ENCODE measurements at places on chromosomes 13 and 19. TPM values are rescaled to one million over a fixed set of nuclear protein-coding genes. Genes with fewer than 3 reads are reported as not detected.

NRTN gene
- total RNA-seq: 2.9 TPM

CALR3 gene
- not detected for total RNA-seq

S1PR4 gene
- total RNA-seq: 1.1 TPM

CCDC9 gene
- total RNA-seq: 37.3 TPM

ZNF490 gene
- total RNA-seq: 6.2 TPM

NCAN gene
- not detected for total RNA-seq

RGS9BP gene
- total RNA-seq: 0.15 TPM

FUT1 gene
- total RNA-seq: 0.80 TPM

KRTDAP gene
- not detected for total RNA-seq

NMRK2 gene
- total RNA-seq: not detected

ZNF100 gene
- 9.7 TPM for total RNA-seq

CABP5 gene
- total RNA-seq: not detected

ICAM5 gene
- 0.74 TPM for total RNA-seq

PLIN5 gene
- 3.5 TPM for total RNA-seq

FCAR gene
- total RNA-seq: 0.88 TPM

MISP gene
- total RNA-seq: 320 TPM

F10 gene
- 1.5 TPM for total RNA-seq

TEX101 gene
- 0.17 TPM for total RNA-seq

JAK3 gene
- total RNA-seq: 4.0 TPM

SIGLEC5 gene
- not detected for total RNA-seq

DGKH gene
- 15.5 TPM for total RNA-seq

FPR3 gene
- 1.3 TPM for total RNA-seq

ZGLP1 gene
- total RNA-seq: 5.1 TPM

PPP1R15A gene
- total RNA-seq: 23.9 TPM

NHLRC3 gene
- 18.4 TPM for total RNA-seq

NXNL1 gene
- total RNA-seq: not detected

LILRA6 gene
- 0.54 TPM for total RNA-seq

CYP4F11 gene
- total RNA-seq: 8.1 TPM

KL gene
- total RNA-seq: 0.57 TPM

PLIN4 gene
- 0.47 TPM for total RNA-seq

PCDH20 gene
- total RNA-seq: 8.6 TPM

RCBTB2 gene
- 3.3 TPM for total RNA-seq

WDR87 gene
- not detected for total RNA-seq

FUT3 gene
- 260 TPM for total RNA-seq

TNNT1 gene
- 0.69 TPM for total RNA-seq

CCDC8 gene
- 0.99 TPM for total RNA-seq

PNMA8A gene
- total RNA-seq: 1.2 TPM

KASH5 gene
- total RNA-seq: not detected

MIA gene
- total RNA-seq: 1.0 TPM

ZNF813 gene
- 4.9 TPM for total RNA-seq

SKA3 gene
- total RNA-seq: 18.1 TPM

SERPINE3 gene
- total RNA-seq: not detected

KEAP1 gene
- 87.3 TPM for total RNA-seq

FAM216B gene
- 0.08 TPM for total RNA-seq

RUBCNL gene
- 29.1 TPM for total RNA-seq

PROZ gene
- total RNA-seq: not detected

SLC5A5 gene
- total RNA-seq: not detected
